ENCODE measurements at places on chromosomes 7 and 10.
A peak's percentile ranks its signal among the peaks of the same experiment; 100 is the strongest.

DNA sequence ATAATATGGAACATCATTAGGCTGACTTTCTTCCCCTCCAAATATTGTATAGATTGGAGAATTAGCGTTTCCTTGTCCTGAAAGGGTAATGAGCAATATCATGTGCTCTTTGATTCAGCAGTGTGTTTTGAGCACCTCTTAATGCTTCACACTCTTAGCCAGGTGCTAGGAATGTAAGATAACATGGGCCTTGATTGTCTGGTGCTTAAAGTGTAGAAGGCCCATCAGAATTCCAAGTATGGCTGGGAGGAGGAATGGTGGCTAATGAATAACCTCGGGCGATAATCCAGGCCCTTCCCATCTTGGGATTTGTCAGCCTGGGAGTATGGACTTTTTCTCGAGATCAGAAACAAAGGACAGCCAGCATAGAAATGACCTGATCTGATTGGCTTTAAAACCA lies 8.6 kb downstream of the TSPAN13 start:
- DNase-seq = no peak

GRCh38 chr7:27652518-27652917 lies 10.2 kb downstream of the HIBADH start:
- no peak for DNase-seq

- peak; percentile 3 for DNase-seq
These were observed 16.2 kb downstream of the KIFBP start for GRCh38 chr10:69004821-69005220.

GRCh38 chr7:133196856-133197612 lies 55.8 kb upstream of the EXOC4 start:
- no peak for DNase-seq

DNA sequence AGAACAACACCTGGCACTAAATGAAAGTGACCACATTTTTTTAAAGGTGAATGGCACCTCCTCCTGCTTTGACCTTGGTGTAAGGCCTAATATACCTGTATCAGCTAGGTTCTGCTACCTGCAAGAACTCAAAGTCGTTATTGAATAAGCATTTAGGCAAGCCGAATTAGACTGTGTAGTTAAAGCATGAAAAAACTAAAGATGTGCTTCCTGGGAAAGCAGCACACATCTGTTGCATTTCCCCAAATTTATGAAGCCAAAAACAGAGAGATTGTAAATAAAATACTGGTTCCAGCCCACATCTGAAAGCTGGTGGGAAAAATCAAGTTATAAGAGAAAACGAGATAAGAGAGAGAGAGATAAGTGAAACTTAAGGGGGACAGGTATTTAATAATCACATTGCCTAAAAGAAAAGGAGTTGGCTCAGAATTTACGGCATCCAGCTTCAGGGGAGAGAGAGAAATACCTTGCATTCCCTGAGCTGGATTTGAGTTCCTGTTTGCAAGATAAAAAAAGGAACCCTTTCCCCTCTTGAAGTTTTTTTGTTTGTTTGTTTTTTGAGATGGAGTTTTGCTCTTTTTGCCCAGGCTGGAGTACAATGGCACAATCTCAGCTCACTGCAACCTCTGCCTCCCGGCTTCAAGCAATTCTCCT lies 1.8 kb upstream of the XPNPEP1 start:
- no peak for DNase-seq

DNA sequence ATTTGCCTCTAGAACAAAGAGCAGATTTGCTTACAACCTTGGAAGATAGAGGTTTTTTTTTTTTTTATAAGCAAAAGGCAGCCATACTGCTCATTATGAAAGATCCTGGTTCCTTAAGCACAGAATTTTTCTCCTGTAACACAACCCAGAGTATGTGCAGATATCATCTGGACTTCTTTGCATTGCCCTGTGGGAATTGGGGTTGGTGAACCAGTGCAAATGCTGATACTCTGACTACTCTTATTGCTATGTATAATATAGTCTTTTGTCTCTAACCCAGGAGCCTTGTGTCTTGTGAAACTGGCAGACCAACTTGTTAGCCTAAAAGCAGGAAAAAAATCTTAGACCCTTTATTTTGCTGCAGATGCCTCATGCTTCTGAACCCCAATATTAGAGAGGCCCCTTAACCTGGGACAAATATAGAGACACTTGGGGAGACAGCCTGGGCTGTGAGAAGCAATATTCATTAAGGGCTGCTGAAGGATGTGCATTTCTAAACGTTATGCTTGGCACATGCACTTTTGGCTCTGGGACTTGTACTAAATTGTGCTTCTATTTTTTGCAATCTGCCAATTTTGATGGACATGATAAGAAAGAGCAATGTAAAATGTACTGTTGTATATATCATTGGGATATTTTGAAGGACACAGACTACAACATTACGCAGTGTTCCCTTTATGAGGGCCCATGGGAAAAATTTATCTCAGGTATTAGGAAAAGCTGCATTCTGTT lies 78.9 kb downstream of the ANLN start:
- DNase-seq = no peak

DNA sequence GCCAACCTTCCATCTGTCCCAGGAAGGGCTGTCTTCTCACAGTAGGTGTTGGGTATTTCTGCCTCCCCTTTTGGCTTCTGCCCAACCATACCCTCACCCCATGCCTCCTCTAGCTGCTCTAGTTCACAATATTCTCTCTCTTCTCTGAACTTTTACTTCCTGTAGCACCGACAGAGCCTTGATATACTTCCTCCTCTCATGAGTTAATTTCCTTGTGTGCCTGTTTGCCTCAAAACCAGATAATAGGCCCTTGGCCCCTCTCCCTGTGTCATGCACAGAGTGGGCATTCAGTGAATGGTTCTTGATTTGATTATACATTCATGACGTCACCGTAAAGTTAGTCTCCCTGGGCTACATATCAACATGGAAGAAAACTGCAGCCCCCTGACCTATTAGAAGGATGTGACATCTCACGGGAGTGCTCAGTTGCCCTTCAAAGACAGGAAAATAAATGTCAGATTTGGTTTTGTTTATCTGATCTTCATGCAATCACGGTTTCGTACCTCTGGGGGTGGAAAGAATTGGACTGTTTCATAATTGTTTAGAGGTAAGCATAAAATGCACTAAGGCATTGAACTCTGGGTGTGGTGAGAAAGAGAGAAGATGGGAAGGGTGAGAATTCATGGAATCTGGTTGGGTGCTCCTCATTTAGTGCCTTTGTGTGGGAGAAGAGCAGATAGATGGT lies 127.7 kb downstream of the ITIH5 start:
- no peak for DNase-seq

DNA sequence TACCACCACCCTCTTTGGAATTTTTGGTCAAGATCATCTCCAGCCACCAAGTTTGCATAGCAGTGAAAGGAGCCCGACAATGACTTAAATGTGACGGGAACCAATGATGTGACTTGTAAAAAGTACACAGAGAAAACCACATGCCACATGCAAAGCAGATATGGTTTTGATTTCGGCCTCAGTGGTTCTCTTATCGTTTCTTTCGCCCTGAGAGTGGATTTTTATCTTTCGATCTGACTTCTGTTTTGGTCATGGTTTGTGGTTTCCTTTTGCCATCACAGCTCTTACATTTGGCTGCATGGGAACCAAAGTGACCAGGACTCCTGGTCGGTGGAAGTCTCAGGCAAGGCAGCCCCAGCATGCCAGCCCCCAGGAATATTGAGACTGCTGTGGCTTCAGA lies 31.5 kb downstream of the TCF7L2 start:
- no peak for DNase-seq

DNA sequence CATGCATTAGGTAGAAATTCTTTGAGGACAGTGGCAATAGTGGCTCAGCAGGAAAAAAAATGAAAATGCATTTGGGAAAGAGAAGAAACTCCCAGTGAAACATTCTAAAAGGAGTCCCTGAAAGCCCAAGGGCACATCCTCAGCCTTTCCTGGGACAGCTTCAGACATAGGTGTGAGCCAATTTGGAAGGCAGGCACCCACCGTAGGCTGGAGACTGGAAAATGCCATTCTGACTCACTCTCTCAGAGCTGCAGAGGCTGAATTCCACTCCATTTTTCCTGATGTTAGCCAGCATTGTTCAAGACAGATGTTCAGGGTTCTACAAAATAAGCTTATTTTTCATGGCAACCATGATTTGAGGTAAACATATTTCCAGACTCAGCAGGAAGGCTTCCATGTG lies 379.0 kb upstream of the FZD8 start:
- DNase-seq = no peak

DNA sequence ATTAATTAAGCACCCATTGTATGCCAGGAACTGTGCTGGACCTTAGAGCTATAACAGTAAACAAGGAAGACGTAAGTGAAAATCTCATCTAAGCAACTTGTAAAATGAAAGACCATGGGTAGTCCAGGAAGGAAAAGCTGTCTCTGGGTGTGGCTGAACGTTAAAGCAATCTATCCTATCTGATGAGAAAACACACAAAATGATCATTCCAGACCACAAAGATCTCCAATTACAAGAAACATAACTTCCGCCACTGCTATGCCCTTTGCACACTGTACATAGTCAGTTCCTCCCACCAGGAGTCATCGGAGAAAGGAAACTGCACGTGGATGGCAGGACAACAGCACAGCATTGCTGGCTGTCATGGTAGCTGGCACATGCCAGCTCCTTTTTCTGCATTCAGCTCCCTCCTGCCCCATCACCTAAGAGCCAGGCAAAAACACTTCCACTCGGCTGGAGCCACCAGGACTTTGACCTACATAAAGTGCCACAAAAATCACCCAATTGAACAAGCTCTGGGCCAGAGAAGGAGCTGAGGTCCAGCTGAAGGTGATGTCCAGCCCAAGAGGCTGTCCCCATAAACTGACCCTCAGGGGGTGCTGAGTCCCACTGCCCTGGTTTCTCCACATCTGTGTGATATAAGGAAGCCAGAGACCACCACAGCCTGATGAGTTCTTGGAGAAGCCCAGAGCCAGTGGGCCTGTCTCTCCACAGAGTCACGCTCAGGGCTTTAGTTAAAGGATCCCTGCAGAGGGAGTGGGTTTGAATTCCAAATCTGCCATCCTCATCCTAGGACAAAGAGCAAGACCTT lies 56.4 kb downstream of the STEAP1B start:
- no peak for DNase-seq

- DNase-seq = no peak
These were observed 86.3 kb downstream of the RNF216 start for GRCh38 chr7:5694912-5695726.

Data from NCI-H1694 (cell line).